ENCODE measurements at places on chromosomes 5 and 9.

GRCh38 chr5:30846171-30846570 is 347.3 kb upstream of the CDH6 start:
- DNase-seq: no peak

- no peak for DNase-seq
Observed at GRCh38 chr9:30411571-30411970, 1972.9 kb upstream of the ACO1 start.

DNA sequence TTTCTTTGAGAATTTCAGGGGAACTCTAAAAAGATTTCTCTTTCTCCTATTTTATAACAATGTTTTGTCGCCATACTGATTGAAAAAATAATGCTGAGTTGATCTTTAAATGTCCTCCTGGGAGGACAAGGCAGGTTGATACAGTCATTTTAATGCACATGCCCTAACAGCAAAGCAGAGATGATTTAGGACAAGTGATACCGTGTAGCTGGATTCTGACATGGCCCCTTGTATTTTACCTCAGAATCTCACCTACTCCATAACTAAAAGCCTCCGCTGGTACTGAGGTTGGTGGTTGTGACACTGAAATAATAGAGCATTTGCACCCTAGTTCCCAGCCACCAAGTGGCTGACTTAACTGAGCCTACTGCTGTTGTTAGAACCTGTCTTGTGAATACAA is 811 bp upstream of the LRRTM2 start:
- DNase-seq: no peak

- no peak for DNase-seq
Observed at GRCh38 chr9:21080793-21081192, 3.1 kb upstream of the IFNB1 start.

- no peak for DNase-seq
Observed at GRCh38 chr5:7868427-7868772, 431 bp downstream of the FASTKD3 start.

GRCh38 chr5:74259572-74259971 is 381.0 kb downstream of the ENC1 start:
- no peak for DNase-seq

GRCh38 chr9:127014216-127014909 is 99.8 kb downstream of the RALGPS1 start:
- DNase-seq: no peak

DNA sequence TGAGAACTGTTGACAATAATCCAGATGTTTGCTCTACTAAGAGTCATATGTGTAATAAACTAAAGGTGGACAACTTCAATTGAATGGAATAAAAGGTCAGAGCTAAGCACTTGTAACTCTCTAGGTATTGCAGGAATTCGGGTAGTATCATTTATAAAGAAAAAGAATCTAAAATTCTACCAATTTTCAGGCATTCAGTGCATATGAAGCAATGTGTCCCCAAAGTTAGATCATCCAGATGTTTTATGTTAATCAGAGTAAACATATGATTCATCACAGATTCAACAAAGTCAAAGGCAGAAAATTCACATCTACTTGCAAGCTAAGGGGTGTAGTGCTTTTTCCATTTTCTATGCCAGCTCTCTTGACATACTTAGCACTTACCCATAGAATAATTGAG is 477.1 kb downstream of the PDE4D start:
- no peak for DNase-seq
